AG09309 (cell line): ENCODE measurements at places on chromosomes 4 and X.
A peak's percentile ranks its signal among the peaks of the same experiment; 100 is the strongest.

DNA sequence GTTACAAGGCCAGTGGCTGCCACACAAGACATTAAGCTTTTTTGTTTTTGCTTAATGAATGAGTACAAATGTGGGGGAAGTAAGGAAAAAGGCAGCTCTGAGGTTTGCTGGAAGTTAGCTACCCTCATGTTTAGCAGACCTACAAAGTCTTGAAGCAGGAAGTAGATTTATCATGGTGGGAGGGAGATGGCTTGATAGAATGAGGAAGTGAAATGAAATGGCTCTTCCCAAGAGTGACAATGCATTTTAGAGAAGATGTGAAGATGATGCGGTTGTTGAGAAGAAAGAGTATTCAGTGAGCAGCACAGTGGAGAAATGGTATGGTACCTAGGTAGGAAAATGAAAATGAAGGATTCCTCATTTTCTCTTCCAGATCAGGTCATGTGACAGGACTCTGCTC is 108.0 kb downstream of the SLIT2 start:
- no peak for DNase-seq

DNA sequence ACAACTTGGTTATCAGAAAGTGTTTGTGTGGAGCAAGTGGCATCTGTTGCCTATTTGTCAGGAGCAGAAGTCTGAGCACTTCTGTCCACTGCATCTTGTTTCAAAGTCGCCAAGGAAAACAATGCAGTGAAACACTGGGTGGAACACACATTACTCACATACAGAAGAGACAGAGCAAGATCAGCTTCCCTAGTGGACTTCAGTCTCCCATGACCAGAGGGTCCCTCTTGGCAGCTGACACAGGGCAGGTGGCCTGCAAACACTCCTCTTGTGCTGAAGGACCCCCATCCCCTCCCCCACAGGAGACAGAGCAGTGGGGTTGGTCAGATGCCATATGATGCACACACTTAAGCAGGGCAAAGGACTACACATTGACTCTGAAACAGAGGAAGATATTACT is 3.6 kb upstream of the BBS12 start:
- no peak for DNase-seq

- no peak for DNase-seq
Observed at GRCh38 chr4:5014007-5014682, 5.1 kb downstream of the CYTL1 start.

GRCh38 chrX:38636949-38637819 is 75.8 kb downstream of the TSPAN7 start:
- no peak for DNase-seq

- no peak for DNase-seq
Observed at GRCh38 chr4:79575709-79576428, 167.8 kb upstream of the GK2 start.

- no peak for DNase-seq
Observed at GRCh38 chr4:2297606-2298531, 36.0 kb upstream of the MXD4 start.

DNA sequence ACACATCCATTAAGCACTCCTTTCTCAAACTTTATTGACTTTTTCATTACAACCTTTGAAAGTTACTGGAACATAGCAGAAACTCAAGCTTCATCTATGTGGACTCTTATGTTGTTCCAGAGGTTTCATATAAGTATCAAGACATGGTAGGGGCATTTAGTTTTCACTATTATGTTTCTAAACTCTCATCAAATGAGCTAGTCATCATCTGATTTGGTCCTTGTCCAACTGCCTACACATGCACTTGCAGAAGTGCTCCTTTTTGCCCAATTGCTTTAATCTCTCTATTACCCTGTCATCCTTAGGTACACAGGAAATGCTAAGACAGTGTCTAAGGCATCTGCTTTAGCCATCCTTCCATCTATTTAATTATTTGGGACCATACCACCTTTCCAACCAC is 42.2 kb upstream of the EPGN start:
- DNase-seq, result no peak

GRCh38 chr4:38935391-38936073 is 67.9 kb downstream of the FAM114A1 start:
- DNase-seq, result peak; percentile 32

DNA sequence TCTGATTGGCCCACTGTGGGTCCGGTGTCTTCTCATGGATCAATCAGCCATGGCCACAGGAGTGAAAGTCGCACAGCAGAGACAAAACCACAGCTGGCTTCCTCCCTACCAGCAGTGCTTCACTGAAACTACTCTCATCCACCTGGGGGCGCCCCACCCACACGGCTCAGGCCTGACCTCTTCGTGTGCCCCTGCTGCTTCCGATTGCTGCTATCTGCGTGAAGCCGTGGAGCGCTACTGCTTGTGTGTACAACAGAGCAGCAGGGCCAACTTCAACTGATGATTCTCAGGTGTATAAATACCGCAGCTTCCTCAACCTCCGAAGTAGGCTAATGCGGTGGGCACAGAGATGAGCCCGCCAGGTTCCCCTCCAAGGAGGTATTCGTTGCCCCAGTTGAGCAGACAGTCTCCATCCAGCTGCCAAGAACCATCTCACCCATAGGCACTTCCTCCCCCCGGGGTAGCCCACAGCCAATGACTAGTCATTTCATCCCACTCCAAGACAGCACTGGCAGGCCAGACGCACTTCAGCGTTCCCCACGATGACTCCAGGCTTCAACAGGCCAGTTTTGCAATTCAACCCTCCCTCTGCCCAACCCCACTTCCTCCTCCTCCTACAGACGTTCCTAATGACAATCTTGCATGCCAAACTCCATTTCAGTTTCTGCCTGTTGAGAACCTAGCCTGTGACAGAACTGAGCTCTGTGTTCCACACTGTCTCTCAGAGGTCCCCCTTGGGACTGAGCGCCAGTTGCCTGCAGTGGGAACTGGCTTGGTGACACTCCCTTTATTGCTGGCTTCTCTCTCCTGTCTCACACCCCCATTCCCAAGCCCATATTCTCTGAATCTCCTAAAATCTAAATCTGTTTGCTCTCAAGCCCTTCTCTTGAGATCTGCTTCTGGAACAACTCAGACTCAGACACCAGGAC is 41.3 kb upstream of the ATP6AP2 start:
- peak; percentile 40 for DNase-seq

DNA sequence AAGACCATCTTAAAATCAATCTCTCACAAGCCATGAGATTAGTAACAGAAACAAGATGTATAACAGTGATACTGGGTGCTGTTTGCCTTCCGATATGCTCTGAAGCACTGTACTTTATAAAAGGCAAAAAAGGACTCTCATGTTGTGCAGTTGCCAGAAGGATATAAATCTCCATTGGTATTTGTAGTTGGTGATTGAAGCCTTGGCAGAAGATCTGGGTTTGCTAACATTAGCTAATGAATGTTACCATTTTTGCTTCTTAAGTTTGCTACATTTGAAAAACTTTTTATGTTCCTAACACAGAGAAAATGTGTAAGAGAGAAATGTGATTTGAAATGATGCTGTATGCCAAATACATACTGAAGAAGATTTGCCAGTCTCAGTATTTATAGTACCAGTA is 44.4 kb downstream of the RAP1GDS1 start:
- DNase-seq, result no peak

DNA sequence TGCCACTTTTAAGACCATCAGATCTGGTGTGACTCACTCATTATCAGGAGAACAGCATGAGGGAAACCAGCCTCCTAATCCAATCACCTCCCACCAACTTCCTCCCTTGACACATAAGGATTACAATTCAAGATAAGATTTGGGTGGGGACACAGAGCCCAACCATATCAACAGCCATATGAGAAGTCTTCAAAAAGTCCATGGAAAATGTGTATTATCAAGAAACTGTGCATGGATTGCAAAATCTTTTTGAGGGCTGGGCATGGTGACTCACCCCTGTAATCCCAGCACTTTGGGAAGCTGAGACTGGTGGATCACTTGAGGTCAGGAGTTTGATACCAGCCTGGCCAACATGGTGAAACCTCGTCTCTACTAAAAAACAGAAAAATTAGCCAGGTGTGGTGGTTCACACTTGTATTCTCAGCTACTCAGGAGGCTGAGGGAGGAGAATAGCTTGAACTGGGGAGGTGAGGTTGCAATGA is 17.8 kb upstream of the RPL39 start:
- DNase-seq, result no peak

DNA sequence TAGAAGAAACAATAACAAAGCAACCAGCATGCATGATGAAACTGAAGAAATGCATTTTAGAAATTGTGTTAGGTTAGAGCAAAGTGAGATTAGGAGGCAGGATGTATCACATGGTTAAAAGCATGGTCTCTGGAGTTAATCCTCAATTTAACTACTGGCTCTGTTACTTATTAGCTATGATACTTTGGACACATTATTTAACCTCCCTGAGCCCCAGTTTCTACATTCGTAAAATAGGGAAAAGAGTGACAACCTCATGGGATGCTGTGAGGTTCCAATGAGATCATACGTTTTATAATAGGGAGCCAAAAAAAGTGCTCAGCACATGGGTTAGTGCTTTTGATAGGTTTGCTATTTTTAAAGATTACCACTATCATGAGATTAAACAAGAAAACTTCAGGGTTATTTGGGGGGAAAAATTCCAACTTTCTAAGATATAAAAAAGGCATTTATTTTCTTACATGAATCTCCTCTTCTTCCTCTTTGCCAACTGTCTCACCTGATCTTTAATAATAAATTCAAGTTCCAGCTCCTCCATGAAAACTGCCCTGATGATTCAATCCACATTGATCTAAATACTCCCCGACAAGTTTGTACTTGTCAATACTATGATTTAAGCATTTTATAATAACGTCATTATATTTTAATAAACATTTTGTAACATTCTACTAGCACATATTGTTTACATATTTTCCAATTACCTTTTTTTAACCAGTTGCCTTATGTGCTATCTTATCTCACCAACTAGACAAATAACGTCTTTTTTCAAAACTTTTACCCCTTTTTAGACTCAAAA is 4.6 kb downstream of the SEC31A start:
- no peak for DNase-seq

GRCh38 chr4:163048447-163048846 is 118.2 kb downstream of the NAF1 start:
- DNase-seq, result no peak

GRCh38 chr4:185082561-185082960 is 60.5 kb upstream of the SLC25A4 start:
- no peak for DNase-seq

GRCh38 chrX:138006180-138006579 is 440.3 kb downstream of the ZIC3 start:
- no peak for DNase-seq

GRCh38 chrX:25207803-25208475 is 192.2 kb upstream of the ARX start:
- no peak for DNase-seq

- DNase-seq, result no peak
Observed at GRCh38 chrX:153771415-153772315, 7.6 kb downstream of the PLXNB3 start.

DNA sequence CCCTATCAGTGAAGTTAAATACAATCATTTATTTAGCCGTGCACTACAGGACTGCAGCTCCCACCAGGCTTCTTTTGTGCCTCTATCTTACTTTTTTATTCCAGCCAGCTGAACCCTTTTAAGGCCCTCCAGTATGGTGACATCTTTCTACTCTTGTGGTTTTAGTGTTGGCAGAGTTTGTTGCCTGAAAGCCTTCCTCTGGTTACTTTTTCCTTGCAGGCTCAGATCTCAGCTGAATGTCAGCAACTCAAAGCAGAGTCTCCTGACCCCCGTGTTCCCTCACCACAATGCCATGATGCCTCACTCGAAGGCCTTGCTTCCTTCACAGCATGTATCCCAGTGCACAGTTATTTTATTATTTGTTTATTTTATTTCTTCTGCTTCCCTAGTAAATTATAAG is 818.9 kb upstream of the LCORL start:
- DNase-seq, result no peak

DNA sequence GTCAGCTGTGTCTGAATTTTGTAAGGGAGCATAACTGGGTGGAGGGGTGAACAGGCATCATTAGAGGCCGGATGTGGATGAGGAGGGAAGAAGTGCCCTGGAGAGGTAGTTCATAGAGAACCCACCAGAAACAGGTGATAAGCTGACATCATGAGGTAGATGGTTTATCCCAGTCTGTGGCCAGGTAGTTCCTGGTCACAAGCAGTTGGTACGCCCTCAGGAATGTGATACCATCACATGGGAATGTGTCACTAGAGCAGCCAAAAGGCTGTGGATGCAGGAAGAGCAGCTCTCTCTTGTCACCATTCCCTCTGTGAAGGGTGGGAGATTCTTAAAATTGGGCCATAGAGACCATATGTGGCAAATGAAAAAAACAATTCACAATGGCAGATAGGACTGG is 21.9 kb downstream of the MSN start:
- DNase-seq, result no peak

GRCh38 chr4:124000233-124000632 is 603.6 kb downstream of the SPRY1 start:
- DNase-seq, result no peak

DNA sequence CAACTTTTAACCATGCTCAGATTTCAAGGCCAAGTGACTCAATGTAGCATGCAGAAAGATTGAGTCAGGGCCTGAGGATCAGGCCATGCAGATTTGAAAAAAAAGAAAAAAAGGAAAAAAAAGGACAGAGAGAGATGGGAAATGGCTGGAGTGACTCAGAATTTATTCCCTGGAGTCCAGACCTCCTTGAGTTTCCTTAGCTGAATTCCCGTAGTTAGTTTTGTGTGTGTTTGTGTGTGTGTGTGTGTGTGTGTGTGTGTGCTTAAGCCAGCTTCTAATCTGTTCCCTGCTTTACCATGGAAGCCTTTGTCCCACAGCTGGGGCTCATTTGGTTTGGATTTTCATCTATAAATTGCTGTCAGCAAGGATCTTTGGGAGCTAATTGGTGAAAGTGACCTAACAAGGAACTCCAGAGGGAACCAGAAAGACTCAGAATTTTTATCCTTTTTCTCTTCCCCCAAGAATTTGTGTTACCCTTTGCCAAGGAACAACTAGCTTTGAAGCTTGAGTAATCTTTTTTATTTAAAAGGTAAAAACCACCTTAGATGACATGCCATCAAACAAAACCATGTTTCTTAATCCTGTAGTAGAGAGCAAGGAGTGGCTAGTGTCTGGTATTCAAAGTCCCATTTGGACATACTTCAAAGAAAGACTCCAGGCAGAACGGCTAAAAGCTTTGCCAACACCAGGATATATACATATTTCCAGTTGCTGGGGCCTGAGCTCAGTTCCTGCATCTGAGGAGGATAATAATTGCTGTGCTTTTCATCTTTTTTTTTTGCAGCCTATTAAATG is 109.0 kb upstream of the DDIT4L start:
- peak; percentile 95 for DNase-seq

DNA sequence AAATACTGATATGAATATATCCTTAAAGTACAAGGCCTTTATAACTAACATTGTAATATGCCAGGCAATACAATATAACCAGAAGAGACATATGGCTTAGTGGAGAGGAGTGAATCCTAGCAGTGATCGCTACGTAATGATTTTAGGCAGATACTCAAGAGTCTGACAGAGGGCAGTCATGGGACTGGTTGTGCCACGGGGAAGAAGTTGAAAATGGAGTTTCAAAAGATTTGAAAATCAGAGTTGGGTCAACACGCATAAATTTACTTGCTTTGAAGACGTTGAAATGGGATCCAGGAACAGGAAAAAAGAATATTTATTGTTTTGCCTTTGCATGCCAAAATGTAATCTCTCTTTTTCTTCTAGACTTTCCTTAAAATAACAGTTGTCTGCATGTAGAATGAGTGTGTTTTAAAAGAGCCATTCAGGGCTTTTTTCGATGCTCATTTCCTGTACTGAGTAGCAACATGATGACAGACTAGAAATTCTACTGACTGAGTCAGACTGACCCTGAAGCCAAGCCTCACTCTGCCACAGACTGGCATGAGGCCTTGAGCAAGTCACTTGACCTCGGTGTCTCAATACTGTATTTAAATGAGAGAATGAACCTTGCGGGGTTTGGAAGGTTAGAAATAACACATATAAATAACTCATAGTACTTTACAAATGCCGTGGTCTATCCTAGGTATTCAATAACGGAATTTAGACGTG is 8.1 kb upstream of the SMS start:
- peak; percentile 80 for DNase-seq
